ENCODE measurements at places on chromosomes 11 and 22. TPM values are rescaled to one million over a fixed set of nuclear protein-coding genes. Genes with fewer than 3 reads are reported as not detected.

DNA sequence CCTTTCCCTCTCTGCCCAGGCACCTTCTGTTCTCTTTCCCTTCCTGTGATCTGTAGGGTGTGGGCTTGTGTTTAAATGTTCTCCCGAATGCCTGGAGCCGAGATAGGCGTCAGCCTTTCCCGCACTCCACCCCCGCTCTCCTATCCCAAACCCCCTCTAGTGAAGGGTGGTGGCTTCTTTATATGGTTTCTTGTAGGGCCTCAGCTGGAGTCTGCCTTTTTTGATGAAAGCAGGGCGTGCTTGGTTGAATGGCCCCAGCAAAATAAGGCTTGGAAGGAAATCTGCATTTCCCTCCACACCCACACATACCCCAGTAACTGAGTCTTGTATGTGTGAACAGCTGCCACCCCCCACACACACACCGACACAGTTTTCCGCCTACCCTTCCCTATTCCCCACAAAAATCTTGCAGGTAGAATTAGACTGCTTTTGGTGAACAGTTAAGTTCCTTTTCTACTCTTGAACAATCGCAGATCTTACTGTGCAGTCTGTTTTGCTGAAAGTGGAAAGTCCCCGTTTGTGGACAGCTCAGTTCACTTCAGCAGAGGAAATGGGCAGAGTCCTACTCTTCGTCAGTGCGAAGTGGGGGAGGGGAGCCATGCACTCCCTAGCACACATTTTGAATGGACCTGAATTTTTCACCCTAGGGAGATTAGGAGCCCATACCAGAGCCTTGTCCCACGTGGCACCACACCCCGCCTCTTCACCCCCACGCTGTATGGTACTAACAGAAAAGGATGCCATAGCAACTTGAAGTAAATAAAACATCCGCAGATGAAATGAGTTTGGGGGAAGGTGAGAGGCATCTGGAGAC is 25.5 kb upstream of the GRK2 start:
- peak; percentile 56 for DNase-seq

- DNase-seq: no peak
Observed at GRCh38 chr11:96741068-96741467, 351.3 kb downstream of the JRKL start.

DNA sequence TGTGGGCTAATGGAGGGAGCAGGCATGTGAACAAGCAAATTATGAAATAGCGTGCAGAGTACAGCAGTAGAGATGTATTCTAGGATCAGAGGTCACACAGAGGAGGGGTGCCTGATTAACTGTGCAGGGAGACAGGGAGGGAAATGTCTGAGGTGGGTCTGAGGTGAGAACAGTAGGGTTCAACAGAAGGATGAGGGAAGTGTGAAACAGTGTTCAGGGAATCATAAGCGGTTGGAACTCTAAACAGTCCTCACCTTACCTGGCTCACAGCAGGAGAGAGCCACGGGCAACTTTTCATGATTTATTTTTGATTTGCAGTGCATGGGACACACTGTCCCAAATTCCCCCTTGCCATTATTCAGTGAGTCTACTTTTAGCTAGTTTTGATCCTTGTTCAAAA is 90.5 kb downstream of the PIWIL4 start:
- DNase-seq: no peak

GRCh38 chr11:81036168-81036870 is 1595.5 kb upstream of the TENM4 start:
- no peak for DNase-seq

Gene APOBEC3B
- polyA plus RNA-seq: 19.1 TPM

Gene APOA4
- polyA plus RNA-seq: not detected

Gene APOL3
- polyA plus RNA-seq: not detected
